Stimulated activated CD4-positive, alpha-beta T cell treated with anti-CD3 and anti-CD28 coated beads, TNF-alpha, amount 100 ng/mL, for 4 hours (primary cell): ENCODE measurements at places on chromosomes 4 and X.

- DNase-seq: no peak
These were observed 32.1 kb downstream of the TMEM131L start for GRCh38 chr4:153497988-153498967.

GRCh38 chrX:155857561-155857960 is 23.6 kb upstream of the VAMP7 start:
- DNase-seq: no peak

DNA sequence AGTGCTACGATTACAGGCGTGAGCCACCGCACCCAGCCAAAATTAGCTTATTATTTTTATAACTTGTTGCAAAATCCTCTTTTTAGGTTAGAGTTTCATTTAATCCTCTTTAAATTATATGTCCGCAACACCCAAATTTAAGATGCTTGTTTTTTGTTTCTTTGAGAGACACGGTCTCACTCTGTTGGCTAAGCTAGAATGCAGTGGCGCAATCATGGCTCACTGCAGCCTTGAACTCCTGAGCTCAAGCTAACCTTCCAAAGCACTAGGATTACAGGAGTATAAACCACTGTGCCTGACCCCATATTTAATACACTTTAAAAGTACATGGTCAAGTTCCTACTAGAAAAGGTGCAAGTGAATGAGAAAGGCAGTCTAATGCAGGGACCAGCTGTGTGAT is 2.2 kb downstream of the RBBP7 start:
- no peak for DNase-seq

DNA sequence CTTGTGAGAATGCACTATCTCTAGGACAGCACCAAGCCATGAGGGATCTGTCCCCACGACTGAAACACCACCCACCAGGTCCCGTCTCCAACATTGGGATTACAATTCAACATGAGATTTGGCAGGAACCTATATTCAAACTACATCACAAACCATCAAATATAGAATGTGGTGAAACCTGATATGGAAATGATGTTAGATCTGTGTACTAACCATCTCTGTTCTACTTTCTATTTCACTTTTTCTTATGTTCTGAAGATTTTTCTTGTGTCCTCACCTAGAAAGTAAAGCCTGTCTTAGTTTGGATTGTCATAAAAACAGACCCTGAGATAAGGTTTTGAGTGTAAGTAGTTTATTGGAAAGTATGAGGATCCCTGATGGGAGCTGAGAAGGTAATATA is 37.8 kb upstream of the TACR3 start:
- no peak for DNase-seq

DNA sequence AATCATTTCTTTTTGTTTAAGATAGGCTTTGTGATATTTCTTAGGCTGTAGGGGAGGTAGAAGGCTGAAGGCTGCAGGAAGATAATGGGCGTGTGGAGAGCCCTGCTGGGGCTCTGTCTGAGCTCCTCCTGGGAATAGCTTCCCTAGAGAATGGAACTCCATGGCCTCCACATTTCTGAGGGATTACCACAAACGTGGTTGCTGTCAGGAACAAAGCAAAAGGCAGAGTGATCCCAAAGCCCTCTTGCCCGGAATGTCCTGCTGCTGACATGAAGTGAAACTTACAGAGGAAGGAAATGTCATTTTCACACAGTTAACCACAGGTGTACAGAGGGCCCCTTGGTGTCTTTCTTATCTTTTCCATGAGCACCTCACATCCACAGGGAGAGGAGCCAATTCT is 89.3 kb downstream of the DDIT4L start:
- no peak for DNase-seq

GRCh38 chr4:28948501-28948900 is 1771.7 kb upstream of the PCDH7 start:
- no peak for DNase-seq

GRCh38 chr4:157509341-157509740 is 288.8 kb downstream of the GRIA2 start:
- DNase-seq: no peak

DNA sequence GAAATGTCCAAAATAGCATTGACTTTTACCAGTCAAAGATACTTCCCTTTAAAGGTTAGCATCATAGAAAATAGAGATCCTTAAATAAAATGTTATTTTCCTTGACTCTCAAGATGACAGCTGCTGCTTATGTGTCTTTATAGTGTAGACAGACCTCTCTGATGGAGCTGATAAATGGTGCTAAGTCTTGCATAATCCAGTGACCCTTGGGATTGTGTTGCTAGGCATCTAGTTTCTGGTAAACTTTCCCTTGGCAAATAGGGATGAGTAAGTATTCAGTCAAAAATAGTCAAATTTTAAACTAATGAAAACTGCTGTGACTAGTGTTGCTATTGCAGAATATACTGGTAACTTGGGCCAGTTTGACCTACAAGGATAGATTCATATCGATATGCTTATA is 53.6 kb downstream of the MBNL3 start:
- no peak for DNase-seq

- DNase-seq: no peak
These were observed 73.3 kb downstream of the CYLC1 start for GRCh38 chrX:83934220-83934619.

- no peak for DNase-seq
These were observed 141.3 kb downstream of the AFAP1 start for GRCh38 chr4:7798178-7798995.

GRCh38 chrX:105822138-105823091 is at the start of gene NRK:
TSS of gene NRK (plus strand) at chrX:105822539. CDS start at chrX:105822846, 307 bp downstream.
- no peak for DNase-seq

DNA sequence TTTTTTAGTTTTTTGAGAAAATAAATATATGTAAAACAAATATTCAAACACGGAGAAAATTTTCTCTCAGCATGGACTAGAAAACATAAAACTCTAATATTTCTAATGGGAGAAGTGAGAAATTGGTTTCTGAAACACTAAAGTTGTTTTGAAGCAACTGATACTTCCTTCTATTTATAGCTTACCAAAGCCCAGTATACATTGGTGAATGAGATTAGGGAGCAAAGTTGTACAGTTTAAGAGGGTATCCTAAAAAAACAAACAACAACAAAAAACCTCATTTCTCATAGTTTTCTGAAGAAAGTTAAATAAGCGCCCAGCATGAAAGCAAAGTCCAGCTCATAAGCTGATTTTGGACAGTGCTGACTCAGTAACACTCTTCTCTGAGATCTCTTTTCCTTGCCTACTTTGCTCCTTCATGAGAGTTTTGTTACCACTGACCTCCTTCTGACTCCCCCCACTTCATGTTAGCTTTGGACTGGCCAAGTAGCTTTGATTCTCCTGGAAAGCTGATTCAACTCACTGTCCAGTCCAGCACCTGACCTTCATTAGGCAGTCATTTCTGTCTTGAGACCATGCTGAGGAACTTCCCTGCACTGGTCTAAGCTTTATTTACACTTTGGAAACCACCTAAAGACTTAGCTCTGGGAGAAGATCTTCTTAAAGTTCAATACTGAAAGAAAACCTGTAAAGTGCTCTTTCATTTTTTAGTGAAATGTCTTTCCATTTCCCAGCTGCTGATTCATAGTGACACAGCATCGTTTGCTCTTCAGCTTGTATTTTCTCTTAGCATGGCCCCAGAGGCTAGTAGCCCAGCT is 21.8 kb upstream of the P2RY10 start:
- DNase-seq: no peak

- DNase-seq: no peak
These were observed 23.5 kb upstream of the DUSP9 start for GRCh38 chrX:153623310-153624029.

- DNase-seq: no peak
These were observed 118.2 kb downstream of the GRID2 start for GRCh38 chr4:92421920-92422319.

- no peak for DNase-seq
These were observed 231.5 kb upstream of the AGTR2 start for GRCh38 chrX:115939070-115939469.

DNA sequence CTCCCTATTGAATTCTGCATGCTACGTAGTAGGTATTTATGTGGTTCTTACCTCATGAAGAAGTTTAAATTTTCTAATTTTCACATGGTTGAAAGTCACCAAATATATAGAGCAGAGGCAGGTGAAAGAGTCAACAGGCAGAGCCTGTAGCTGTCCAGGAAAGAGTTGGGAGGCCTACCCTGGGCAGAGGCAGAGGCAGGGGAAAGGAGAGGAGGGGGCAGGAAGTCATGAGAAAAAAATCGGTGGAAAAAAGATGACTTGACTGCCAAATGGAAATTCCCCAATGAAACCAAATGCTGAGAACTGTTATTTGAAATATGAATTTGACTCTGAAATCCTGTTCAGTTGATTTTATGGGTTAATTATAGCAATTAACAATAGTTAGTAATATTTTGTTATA is 23.1 kb upstream of the GPR34 start:
- no peak for DNase-seq
